ENCODE measurements at places on chromosomes 2 and 18.

DNA sequence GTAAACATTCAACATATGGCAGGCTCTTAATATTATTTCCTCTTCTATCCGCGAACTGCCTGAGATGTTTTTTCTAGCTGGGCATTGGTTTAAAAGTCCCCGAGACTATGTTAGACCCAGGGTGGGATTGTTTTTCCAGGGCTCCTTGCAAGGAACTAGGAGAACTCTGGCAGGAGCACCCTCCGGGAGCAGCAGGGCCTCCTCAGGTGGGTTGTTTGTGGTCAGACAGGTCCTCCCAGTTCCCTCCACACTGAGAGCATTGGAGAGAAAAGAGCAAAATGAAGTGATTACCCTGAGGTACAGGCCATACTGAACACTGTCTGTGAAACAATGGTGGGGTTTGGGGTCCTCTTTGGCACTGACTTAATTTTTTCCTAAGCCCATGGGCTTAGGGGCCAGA lies 115.9 kb upstream of the LGALSL start:
- no peak for DNase-seq

- no peak for DNase-seq
Observed at GRCh38 chr2:205858881-205859441, 176.7 kb downstream of the NRP2 start.

DNA sequence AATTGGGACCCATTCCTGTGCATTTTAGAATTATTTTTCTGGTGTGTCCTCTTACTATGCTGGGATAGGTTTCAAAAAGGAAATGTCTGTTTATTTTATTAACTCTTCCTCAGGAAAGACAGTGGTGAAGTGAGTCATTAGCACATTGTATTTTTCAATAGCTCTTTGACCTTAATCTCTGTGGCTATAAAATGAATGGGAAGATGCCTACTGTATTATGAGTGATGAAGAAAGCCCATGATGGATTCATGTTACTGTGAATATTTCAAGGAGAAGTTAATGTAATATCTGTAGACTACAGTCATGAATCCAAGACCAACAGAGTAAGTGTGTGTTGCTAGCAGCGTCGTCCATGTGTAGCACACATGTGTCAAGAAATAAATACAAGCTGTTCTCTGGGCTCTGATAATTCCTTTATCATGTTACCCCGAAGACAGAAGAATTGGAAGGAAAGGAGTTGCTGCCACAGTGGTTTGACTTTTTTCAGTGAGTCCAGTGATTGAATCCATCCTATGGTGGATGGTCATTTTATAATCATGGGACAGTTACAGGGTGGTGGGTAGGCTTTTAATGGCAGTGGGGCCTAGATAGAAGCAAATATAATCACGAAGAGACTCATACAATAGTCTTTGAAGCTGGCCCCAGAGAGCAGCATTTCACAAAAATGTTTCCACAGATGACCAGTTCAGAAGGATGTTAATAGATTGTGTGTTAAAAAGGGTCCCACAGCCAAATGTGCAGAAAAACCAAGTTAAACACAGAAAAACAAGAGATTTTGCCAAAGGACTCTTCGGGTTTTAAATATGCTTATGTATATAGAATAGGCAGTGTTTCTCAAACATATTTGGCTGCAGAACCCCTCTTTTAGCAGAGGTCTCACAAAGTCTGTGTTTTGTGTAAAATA lies 239.7 kb upstream of the RASGRP3 start:
- DNase-seq, result no peak

GRCh38 chr2:155872396-155872795 lies 460.1 kb downstream of the NR4A2 start:
- no peak for DNase-seq

- no peak for DNase-seq
Observed at GRCh38 chr2:62586981-62587380, 81.0 kb upstream of the TMEM17 start.

GRCh38 chr2:152303951-152304350 lies 31.0 kb upstream of the FMNL2 start:
- no peak for DNase-seq

GRCh38 chr2:96530144-96530430 lies 6.5 kb upstream of the ARID5A start:
- no peak for DNase-seq

DNA sequence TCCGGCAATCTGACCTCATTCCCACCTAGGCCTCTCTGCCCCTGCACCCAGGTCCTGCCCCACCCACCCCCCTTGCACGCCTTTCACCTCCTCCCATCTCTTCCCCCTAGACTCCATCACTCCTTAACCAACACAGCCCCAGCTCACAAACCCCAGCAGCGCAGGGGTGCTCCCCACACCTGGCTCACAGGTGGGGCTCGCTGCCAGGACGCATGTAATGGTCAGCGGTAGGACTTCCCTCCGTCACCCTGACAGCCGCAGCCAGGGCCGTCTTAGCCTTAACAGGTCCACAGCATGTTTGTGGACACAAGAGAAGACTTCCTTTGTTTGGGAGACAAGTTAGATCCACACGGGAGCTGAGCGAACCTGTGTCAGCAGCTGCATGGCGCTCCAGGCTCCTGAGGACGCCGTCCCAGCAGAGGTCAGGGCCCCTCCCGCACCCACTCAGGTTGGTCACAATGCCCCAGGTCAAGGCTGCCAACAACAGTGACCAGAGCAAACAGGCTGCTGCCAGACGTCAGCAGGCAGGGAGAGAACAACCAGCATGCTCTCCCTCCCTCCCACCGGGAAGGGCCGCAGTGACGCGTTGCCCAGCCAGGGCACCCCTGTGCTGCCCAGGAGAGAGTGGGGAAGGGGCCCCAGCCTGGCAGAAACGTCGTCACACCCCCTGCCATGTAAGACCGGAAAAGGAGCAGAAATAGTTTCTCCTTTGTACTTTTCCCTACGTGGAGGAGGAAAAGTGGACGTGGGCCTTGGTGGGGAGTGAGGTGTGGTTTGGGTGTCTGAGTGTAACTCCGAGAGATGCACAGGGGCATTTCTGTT lies 68.0 kb downstream of the PXDN start:
- DNase-seq, result no peak

DNA sequence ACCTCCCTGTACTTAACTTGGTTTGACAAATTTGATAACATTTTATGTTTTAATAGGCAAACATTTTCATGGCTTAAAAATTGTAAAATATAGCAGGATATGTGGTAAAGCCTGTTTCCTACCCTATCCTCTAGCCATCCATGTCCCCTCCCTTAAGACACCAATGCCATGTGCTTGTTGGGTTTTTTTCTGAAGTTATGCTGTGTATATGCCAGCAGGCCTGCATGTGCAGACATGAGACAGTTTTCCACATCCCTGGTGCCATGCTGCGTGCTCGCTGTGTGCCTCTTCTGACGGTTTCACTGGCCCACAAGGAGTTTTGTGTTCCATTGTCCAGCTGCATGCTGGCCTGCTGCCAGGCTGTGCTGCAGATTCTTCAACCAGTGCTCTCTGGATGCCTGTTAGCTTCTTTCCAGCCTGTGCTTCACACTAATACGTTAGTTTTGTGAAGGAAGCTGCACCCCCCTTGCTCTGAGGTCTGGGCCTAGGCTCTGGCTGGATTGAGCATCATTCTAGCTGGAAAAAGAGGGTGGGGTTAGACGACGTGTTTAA lies 16.9 kb downstream of the INPP4A start:
- DNase-seq, result no peak

DNA sequence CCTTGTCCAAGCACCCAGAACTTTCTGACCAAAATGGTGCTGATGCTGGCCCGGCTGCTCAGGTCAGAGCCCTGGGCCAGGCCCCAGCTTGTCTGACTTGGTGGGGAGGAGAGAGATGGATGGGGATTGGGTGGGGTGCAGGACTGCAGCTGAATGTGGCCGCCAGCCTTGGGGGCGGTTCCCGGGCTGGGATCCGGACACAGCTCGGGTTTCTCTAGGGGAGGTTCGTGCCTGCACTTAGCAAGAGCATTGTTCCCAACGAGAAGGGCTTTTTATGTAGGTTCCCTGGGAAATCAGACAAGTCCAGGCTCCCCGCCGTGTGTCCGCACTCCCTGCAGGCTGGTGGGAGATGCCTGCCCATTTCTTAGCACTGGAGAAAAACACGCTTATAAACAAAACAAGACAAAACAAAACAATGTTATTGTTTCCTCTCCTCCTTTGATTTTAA lies 50.5 kb upstream of the HS6ST1 start:
- peak; percentile 10 for DNase-seq

GRCh38 chr2:233655043-233655442 lies 16.7 kb upstream of the UGT1A9 start:
- DNase-seq, result no peak

Data from activated naive CD8-positive, alpha-beta T cell treated with anti-CD3 and anti-CD28 coated beads, Interleukin-2, amount 10 ng/mL, durations not matched to agents 7 days and 5 days (primary cell).